ENCODE measurements at places on chromosomes 5 and 9. TPM values are rescaled to one million over a fixed set of nuclear protein-coding genes. Genes with fewer than 3 reads are reported as not detected.

GRCh38 chr5:68220914-68221313 is 5.4 kb downstream of the PIK3R1 start:
- no peak for DNase-seq

- no peak for DNase-seq
Measured at GRCh38 chr5:33494466-33494865, 53.7 kb downstream of the TARS1 start.

DNA sequence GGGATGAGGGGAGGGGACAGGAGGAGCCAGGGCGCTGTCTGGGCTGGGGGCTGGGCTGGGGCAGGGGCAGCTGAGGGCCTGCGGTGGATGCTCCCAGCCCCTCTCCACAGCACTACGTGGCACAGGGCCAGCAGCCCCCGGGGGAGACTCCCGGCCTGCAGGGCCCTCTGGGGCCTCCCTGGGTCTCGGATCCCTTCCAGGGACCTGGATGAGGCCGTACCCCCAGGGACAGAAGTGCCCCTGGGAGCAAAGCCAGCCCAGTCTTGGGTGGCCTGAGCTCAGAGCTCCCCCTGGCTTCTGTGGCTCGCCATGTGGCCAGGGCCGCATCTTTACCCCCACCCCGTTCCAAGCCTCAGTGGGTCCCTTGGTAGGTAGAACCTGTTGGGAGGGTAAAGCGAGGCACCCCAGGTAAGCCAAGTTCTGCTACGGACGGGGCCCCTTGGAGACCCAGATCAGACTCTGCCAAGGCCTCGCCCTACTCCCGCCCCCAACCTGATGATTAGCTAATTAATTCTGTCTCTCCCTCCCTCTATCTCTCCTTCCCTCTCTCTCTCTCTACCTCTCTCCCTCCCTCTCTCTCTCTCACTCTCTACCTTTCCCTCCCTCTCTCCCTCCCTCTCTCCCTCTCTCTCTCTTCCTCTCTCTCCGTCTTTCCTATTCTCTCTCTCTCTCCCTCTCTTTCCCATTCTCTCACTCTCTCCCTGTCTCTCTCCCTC is 24.3 kb downstream of the KCNT1 start:
- no peak for DNase-seq

- no peak for DNase-seq
Measured at GRCh38 chr9:21993893-21994555, at the start of gene CDKN2A. Gene CDKN2A (minus strand): TSS chr9:21994392.

GRCh38 chr9:6150483-6150882 is 65.1 kb upstream of the IL33 start:
- DNase-seq, result no peak

- no peak for DNase-seq
Measured at GRCh38 chr9:119052339-119053030, 316.8 kb downstream of the BRINP1 start.

- no peak for DNase-seq
Measured at GRCh38 chr5:129459777-129460671, at the start of gene ADAMTS19. Gene ADAMTS19 (plus strand): TSS chr5:129460298. CDS start chr5:129460392, 94 bp downstream.

DNA sequence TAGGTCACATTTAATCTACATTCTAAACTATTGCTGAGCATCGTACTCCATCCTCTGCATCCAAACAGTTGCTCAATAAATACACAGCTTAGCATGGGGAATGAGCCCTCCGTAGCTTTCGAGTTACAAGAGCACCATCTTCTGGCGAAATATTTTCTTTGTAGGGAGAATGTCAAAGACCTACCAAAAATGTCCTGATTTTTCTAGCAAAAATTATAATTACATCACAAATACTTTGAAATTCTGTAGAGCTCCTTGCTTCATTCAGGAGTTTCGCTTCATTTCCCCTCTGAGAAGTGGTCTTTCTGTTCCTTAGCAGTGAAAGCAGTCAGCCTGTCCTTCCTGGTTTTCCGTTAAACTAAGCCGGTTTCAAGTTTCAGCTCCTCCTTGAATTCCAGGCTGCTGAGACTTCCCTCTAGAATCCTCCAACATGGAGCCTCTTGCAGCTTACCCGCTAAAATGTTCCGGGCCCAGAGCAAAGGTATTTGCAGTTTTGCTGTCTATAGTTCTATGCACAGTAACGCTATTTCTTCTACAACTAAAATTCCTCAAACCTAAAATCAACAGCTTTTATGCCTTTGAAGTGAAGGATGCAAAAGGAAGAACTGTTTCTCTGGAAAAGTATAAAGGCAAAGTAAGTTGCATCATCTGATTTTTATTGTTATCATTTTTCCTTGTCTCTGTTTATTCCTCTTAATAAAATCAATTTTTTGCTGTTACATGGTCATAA is at the start of gene GPX8:
Gene GPX8, plus strand, starts transcription at position 409 of the 730 bp plus-strand sequence. Its CDS starts 22 bp downstream, at position 431.
- DNase-seq, result no peak

GRCh38 chr9:69871118-69871834 is 50.7 kb downstream of the CFAP95 start:
- DNase-seq, result no peak

DNA sequence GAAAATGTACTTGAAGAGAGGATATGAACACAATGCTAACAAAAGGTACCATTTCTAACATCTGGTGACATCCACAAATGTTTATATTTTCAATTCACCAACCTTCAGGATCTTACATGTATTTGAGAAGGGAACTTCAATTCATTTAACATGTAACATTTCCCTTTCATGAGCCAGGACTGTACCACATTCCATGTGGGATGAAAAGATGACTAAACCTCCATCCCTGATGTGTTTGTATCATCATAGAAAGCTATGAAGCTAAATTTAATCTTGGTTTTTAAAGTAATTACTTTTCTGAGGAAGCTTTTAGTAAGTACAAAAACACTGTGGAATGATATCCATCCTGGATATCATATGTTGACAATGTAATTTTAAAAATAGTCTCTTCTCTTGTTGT is 78.2 kb upstream of the GNA14 start:
- no peak for DNase-seq

GRCh38 chr9:13175732-13176131 is 103.8 kb downstream of the MPDZ start:
- no peak for DNase-seq

- DNase-seq, result no peak
Measured at GRCh38 chr9:121807823-121808278, 156.4 kb downstream of the DAB2IP start.

GRCh38 chr5:113059232-113060040 is 82.8 kb downstream of the DCP2 start:
- DNase-seq, result no peak

- no peak for DNase-seq
Measured at GRCh38 chr5:96626956-96627355, 35.2 kb upstream of the CAST start.

- no peak for DNase-seq
Measured at GRCh38 chr9:92774274-92774673, 9.6 kb upstream of the BICD2 start.

DNA sequence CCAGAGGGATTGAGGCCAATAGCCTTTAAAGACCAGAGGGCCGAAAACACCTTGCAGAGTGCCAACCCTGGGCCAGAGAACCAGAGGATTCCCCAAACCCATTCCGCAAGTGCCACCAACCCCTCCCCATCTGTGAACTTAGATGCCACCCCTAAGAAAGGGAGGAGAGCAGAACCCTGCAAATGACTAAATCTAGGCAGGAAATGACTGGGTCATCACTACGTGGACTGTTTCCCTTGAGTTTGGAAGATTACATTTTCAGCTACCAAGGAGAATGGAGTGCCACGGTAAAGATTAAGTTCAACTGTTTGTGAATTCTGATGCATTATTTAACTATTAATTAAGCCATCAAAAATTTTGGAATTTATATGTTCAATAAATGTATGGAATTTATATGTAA is 142.8 kb downstream of the ENC1 start:
- DNase-seq, result no peak

GRCh38 chr5:139746691-139747582 is 48.7 kb upstream of the PSD2 start:
- peak; percentile 81 for DNase-seq

DNA sequence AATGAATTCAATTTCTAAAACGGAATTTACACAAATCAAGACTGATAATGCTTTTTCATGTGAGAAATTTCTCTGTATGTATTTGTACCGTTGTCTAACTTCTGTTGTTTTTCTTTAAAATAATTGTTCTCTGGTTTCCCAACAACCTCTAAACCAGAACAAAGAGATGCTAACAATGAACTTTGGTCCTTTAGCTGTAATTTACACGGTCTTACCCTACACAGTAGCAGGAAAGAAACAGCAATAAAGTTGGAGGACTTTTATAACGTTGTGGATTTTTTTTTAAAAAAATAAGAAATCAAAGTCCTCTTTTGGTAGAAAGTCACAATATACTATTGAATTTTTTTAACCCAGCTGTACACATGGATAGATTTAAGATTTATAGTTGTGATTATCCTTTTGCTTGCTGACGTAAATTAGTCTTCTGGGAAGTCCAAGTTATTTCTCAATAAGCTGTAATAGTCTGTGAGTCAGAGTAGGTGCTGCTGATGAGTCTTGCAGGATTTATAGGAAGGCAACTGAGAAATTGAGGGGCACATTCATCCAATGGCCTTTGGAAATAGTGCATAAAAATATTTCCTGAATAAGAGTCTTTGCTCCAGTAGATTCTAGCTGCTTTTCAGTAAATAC is 76.8 kb upstream of the PCSK1 start:
- no peak for DNase-seq

DNA sequence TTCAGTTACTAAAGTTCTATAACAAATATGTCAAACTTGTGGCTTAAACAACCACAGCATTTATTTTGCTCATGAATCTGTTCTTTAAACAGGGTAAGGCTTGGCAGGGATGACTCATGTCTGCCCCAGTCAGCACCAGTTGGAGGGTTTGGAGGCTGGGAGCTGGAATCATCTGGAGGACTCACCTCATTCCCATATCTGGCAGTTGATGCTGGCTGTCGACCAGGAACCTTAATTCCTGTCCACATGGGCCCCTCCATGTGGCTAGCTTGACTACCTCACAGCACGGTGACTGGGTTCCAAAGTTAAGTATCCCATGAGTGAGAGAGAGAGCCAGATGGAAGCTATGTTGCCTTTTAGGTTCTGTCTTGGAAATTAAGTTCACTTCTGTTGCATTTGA is 13.8 kb upstream of the CCL28 start:
- no peak for DNase-seq

DNA sequence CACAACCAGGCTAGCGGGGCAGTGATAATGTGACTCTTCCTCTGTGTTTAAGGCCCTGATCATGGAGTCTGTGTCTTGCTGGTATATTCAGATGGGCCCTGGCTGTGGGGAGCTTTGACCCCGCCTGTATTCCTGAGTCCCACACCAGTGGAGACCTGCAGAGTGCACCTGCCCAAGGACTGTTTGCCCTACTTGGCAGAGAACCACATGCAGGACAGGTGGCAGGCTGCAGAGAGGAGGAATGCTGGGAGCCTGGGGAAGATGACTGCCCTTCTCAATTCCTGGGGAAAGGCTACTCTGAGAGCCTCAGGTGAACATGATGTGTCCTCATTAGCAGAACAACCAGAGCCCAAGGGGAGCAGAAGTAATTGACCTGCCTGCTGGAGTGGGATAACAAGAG is 36.2 kb downstream of the IARS1 start:
- DNase-seq, result no peak

DNA sequence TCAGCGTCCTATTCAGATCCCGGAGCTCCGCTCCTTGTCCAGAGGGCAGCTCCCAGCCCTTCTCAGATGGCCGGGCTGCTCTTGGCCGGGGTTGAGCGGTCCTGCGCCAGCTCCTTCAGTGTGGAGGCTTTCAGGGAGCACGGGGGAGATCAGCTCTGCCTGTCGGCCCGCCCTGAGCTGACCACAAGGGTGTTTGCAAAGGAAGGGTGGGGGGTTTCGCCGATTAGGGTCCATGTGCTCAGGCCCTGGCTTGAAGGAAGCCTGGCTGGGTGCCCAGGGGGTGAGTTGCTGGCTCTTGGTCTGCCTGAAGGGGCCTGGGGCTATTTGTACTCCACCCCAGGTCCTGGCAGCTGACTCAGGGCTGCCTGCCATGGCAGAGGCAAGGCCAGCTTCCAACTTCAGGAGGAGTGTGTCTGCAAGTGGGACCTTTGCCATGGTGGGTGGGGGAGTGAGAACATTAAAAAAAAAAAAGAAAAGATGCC is 250.1 kb upstream of the KLF4 start:
- DNase-seq, result no peak

GRCh38 chr9:69079186-69079585 is 43.6 kb downstream of the FXN start:
- no peak for DNase-seq

DNA sequence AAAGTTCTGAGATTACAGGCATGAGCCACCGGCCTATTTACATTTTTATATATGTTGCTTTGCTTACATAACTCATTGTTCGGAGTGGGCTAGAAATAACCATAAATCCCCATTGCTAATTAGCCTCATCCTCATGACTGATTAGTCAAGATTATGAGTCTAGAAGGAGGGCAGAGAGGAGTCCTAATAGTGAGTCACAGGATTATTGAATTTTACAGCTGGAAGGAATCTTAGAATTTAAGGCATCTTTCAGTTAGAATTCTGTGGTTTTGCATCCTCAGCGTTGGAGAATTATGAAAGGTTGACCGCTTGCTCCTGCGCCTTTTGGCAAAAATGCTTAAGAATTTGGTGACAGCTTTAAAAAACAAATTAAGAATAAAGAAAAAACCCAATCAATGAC is 2.6 kb upstream of the PBX3 start:
- no peak for DNase-seq

DNA sequence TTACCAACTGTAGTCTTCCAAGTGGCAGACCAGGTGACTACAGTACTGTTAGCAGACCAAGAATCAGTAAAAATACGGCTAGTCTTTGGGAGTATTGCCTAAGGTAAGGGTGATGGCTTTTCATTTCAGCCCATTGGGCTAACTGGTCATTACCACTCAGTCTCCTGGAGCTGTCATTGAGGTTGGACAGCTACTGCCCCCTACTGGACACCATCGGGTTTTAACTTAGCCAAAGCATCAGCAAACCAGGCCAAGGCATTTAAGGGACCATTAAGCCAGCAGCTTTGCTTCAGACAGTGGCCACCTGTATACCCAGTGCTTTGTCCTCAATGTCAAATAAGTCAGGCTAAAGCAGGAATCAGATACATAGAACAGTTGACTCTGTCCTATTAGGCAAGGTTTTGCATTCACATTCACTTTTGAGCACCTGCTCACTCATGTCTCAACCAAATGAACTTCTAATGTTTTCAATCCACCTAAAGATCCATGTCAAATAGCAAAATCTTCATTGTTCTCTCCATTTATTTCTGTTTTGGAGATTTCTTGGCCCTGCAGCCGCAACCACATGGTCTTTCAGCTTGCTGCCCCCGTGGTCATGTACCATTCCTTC is 117.2 kb downstream of the INVS start:
- DNase-seq, result peak; percentile 55

PCBD2 gene
- 9.2 TPM for total RNA-seq

GAS1 gene
- 0.68 TPM for total RNA-seq

SPAG8 gene
- 3.8 TPM for total RNA-seq

EPB41L4B gene
- 0.26 TPM for total RNA-seq

LEAP2 gene
- total RNA-seq, result 4.7 TPM

MAMDC4 gene
- total RNA-seq, result 10.7 TPM

PHYKPL gene
- 135 TPM for total RNA-seq

C8G gene
- 3.8 TPM for total RNA-seq

SH3TC2 gene
- not detected for total RNA-seq

CLINT1 gene
- total RNA-seq, result 78.6 TPM

GADD45G gene
- total RNA-seq, result 6.0 TPM

SLC1A1 gene
- not detected for total RNA-seq

PCDHB9 gene
- 0.26 TPM for total RNA-seq

All from T-cell (primary cell).